Urothelium cell line (cell line): ENCODE measurements at places on chromosomes 7 and 10.

DNA sequence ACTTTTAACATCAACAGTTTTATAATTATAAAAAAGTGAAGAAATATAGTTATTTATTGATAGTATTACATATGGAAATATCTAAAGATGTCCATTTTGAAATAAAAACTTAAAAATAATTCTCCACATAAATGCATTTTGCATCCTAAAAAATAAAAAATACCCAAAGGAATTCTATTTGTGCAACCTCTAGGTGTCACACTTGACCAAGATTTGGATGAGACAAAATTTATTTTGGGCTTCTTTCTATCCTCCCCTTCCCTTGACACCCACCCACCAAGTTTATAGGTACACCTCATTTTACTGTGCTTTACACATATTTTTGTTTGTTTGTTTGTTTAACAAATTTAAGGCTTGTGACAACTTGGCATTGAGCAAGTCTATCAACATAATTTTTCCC is 3.3 kb upstream of the THSD7A start:
- no peak for DNase-seq

DNA sequence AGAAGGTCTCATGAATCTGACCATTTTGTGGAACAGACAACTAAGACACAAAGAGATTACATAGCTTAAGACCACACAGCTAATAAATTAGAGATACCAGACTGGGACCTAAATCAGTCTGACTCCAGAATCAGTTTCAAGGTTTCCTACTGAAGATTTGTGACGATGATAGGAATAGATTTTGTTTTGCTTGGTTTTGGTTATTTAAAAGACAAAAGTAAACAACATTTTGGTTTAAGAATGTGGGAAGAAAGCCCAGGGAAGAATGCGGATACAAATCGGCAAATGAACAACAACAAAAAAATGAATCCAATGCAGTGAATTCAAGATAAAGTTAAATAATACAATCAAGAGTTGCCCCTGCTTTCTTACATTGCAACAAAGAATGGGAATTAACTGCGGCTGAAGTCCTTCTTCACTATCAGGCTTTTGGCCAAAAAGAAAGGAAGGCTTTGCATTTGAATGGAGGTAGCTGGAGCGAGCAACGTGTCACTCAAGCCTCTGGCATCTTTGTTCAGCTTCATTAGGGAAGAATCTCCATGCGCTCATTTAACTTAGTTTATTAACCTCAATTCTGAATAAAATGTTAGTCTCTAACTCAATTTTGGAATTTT is 210.8 kb downstream of the ADAM12 start:
- DNase-seq: no peak

DNA sequence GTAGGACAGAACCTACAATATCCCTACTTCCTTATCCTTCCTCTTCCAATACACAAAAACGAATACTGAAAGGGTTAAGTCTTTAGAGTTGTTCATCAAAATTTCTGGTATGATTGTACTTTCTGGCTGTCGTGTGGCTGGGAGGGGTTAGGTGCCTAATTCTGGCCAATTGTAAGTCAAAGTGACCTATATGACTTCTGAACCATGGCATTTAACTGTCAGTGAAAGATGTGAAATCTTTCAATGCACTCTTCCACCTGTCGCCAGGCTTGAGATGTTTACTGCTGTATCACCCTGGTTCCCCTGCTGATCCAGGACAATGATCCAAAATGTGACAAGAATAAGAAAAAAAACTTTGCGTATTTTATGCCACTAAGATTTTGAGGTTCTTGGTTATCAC is 20.8 kb downstream of the EPC1 start:
- DNase-seq: no peak

DNA sequence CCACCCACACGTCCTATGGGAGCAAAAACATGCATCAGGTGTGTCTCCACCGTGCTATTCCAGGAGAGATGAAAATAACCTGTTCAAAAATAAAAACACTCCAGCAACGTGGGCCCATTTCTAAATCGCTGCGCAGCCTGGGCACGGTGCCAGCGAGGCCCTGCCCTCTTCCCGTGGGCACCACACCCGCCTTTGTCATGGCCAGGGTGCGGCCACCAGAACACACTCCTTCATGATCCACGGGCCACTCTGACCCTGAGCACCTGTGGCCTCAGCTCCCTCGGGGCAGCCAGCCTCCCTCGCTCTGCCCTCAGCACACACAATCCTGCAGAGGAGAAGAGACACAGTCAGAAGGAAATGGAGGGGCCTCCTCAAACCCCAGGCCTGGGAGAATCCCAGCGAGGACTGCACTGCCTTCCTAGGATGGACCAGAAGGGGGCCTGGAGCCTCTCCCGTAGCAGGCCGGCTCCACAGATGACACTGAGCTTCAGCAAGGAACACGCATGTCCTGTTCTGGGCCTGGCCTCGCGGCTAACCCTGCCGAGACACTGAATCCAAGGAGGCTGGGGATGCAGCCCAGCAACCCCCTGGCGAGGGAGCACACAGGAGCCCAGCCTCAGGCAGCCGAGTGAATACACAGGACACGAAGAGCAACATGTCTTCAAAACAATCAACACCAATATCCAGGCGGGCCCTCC is 169.0 kb downstream of the MAD1L1 start:
- DNase-seq: peak; percentile 36

- DNase-seq: no peak
Observed at GRCh38 chr7:11829954-11830353, 2.0 kb downstream of the THSD7A start.

GRCh38 chr10:132417257-132417910 is 20.4 kb downstream of the PWWP2B start:
- no peak for DNase-seq

DNA sequence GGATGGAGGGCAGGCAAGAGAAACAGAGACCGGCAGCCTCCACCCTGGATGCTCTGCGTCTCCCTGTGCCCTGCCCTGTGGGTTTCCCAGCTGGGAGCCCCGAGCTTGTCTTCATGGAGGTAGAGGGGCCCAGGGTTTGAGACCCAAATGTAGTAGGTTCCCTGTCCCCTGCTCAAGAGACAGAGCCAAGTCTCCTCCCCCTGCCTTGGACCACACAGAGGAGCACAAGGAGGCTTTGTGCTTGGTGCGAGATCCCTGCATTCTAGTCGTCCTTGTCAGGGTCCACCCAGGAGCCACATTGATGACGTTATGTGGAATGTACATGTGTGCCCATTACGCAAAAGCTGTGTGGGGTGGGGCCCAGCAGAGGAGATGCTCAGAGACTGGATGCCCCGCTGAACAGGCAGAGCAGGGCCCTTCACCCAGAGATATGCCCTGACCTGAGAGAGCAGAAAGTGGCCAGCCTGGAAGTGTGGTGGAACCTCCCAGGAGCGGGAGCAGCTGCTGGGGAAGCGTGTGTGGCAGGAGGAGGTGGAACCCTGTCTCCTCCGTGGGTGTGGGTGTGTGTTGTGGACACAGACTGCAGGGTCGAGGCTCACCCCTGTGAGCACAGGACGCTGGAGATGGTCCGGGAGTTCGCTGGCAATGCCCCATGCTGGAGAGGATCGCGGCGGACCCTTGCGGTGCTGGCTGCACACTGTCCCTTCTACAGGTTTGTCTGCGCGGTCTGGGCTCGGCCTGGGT is 39.3 kb downstream of the VWA2 start:
- no peak for DNase-seq

DNA sequence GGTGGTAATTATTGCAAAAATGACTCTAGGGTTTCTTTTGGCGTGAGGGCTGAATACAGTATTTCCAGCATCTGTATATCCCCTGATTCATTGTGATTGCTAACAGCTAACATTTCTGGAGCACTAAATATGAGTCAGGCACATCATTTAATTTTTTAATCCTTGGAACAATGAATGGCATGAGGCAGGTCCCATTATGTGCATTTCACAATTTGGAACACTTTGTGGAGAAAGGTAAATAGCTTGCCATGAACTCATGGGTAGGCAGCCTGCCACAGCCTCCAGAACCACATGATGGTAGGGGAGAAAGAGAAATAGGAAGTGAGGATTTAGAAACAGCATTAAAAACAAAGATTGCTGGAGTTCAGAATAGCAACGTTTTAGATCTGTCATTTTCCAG is 1.7 kb downstream of the NPTX2 start:
- DNase-seq: no peak

- DNase-seq: no peak
Observed at GRCh38 chr7:41567731-41568114, 135.2 kb downstream of the INHBA start.

DNA sequence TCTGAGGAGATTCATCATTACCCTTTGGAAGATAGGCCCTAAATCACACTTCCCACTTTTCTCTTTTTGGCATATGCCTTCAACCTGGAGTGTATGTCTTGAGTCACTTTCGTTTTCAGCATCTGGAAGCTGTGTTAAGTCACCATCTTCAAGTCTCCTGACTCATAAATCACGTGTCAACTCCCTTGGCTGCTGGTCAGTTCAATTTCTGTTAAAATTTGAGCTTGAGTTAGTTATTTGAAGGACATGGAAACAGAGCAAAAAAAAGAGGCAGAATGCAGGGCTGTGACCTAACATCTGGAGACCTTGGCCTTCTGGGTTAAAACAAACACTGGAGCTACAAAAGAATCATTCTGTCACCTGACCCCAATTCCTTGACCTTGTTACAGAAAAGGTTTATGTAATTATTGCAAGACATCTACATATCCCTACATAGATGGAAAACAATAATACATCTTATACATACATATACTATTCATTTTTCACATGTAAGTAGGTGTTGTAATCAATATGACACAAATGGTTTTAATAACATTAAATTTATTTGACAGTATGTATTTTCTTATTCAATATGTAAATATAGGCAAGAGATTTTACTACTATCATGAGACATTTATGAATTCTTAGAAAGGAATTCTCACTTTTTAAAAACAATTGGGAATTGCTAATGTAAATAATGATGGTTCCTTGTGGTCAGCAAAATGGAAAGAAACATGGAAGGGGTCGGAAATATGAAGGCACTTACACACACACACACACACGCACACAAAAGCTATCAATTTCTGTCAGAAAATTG is 169.7 kb upstream of the PHYHIPL start:
- DNase-seq: peak; percentile 52

- no peak for DNase-seq
Observed at GRCh38 chr10:42523098-42523497, 115.3 kb downstream of the ZNF33B start.
